Liver (tissue), 10 donors: ENCODE measurements at places on chromosomes 13 and 19. TPM values are rescaled to one million over a fixed set of nuclear protein-coding genes. Genes with fewer than 3 reads are reported as not detected.

Gene CEACAM19
- 2.6 TPM for polyA plus RNA-seq

Gene ZNF816
- polyA plus RNA-seq = 1.3 TPM

Gene KLK1
- polyA plus RNA-seq = not detected

Gene ZNF726
- polyA plus RNA-seq = 0.57 TPM

Gene ZNF491
- 0.51 TPM for polyA plus RNA-seq

Gene NPAS1
- not detected for polyA plus RNA-seq

Gene PSG4
- polyA plus RNA-seq = not detected

Gene IGFL2
- polyA plus RNA-seq = not detected

Gene FCER2
- not detected for polyA plus RNA-seq

Gene PRX
- polyA plus RNA-seq = 0.47 TPM

Gene PNMA8B
- polyA plus RNA-seq = 0.15 TPM

Gene MISP
- polyA plus RNA-seq = not detected

Gene ZNF160
- polyA plus RNA-seq = 6.3 TPM

Gene TNFSF11
- polyA plus RNA-seq = 0.25 TPM

Gene ZNF614
- 1.1 TPM for polyA plus RNA-seq

Gene GPC6
- 11.8 TPM for polyA plus RNA-seq

Gene ATP1A3
- polyA plus RNA-seq = not detected

Gene GPR18
- 1.0 TPM for polyA plus RNA-seq

Gene PIN1
- polyA plus RNA-seq = 34.4 TPM

Gene KASH5
- polyA plus RNA-seq = not detected

Gene MFSD12
- 27.5 TPM for polyA plus RNA-seq

Gene PODNL1
- polyA plus RNA-seq = not detected

Gene EBPL
- polyA plus RNA-seq = 53.5 TPM

Gene ZNF135
- polyA plus RNA-seq = 0.42 TPM

Gene SSC5D
- 0.08 TPM for polyA plus RNA-seq

Gene TEAD2
- 3.6 TPM for polyA plus RNA-seq

Gene PRTN3
- polyA plus RNA-seq = 0.67 TPM

Gene STXBP2
- polyA plus RNA-seq = 26.8 TPM

Gene PSPN
- 0.51 TPM for polyA plus RNA-seq

Gene ZNF878
- polyA plus RNA-seq = not detected

Gene DMKN
- 3.1 TPM for polyA plus RNA-seq

Gene SHISA2
- not detected for polyA plus RNA-seq

Gene ZNF728
- 0.05 TPM for polyA plus RNA-seq

Gene ERICH4
- polyA plus RNA-seq = not detected

Gene CHAMP1
- polyA plus RNA-seq = 7.3 TPM

Gene GRK1
- not detected for polyA plus RNA-seq

Gene COMP
- 0.03 TPM for polyA plus RNA-seq

Gene GFY
- polyA plus RNA-seq = not detected

Gene KCNJ14
- 0.06 TPM for polyA plus RNA-seq

Gene CBY2
- polyA plus RNA-seq = not detected
